HTR-8/SVneo (cell line): ENCODE measurements at places on chromosomes 3 and 15.

DNA sequence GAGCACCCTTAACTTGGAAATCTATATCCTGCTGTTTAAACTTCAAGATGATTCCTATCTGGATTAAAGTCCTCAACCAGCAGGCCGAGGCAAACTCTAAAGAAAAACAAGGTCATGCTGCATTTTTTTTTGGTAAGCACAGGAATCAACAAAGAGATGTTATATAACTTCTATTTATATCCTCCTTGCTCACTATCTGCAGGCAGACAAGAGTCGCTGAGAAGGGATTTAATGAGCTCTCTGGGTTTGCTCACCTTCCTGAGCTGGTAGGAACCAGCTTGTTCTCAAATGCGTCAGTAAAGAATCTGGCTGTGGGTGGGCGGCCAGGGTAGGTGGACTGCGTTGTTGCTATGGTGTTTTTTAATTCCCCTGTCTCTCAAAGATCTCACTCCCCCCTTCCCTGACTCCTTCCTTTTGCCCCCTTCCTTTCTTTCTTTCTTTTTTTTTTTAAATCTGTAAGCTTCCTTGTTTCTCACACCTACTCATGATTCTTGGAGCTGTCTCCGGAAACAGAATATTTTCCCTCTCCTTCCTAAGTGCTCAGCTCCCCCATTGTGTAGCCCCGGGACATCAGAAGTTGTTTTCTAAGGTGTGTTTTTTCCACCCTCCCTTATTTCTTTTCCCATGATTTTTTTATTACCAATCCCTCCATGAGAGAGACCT, 228.8 kb upstream of the BHLHE40 start:
- no peak for DNase-seq

GRCh38 chr15:44501768-44502366, 35.1 kb upstream of the EIF3J start:
- DNase-seq: peak; percentile 40

- no peak for DNase-seq
These were observed 70.7 kb downstream of the RIOX2 start for GRCh38 chr3:97901313-97902248.

DNA sequence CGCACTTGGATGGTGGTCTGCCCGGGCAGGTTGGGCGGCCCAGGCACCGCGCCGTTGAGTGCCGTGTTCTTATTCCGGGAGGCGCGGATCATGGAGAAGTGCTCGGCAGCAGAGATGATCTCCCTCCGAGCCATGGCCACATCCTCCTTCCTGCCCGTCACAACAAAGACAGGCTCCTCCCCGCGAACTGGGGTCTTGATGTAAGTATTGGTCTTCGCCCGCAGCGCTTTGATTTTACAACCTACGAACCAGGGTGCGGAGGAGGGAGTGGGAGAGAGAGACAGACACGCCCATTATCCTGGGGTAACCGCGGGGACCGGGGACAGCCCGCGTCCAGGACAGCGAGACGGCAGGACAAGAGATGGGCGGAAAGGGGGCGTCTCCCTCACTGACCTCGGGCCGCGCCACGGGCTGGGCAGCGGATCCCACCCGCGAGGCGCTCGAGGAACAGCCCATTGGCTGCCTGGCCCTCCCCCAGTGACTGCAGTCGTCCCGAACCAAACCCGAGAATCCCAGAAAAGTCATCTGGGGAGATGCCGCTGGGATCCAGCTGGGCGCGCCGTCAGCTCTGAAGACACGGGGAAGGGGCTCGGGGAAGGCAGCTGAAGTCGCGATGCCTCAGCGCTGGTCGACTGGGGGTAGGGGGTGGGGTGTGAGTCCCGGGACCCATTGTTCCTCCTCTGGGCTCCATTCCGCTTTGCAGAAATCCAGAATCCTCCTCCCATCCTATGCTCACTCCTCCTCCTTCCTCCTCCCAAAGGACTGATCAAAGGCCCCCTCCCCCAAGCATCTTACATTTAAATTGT, 1.2 kb downstream of the MEX3B start:
- DNase-seq: peak; percentile 41

- no peak for DNase-seq
These were observed 57.7 kb downstream of the CNTN4 start for GRCh38 chr3:2156244-2156847.

GRCh38 chr15:32993285-32993684, 201.2 kb downstream of the FMN1 start:
- no peak for DNase-seq

GRCh38 chr3:46538803-46539442, 27.2 kb downstream of the LRRC2 start:
- DNase-seq: no peak

- no peak for DNase-seq
These were observed 36.7 kb downstream of the CIP2A start for GRCh38 chr3:108552267-108553159.

- DNase-seq: peak; percentile 30
These were observed 72.5 kb downstream of the FOXP1 start for GRCh38 chr3:71511037-71511436.

- DNase-seq: no peak
These were observed 73.8 kb downstream of the MINAR1 start for GRCh38 chr15:79505956-79506355.

GRCh38 chr15:49656734-49657133, 35.9 kb downstream of the DTWD1 start:
- no peak for DNase-seq

- DNase-seq: no peak
These were observed 129.6 kb downstream of the NR2F2 start for GRCh38 chr15:96460106-96460505.

DNA sequence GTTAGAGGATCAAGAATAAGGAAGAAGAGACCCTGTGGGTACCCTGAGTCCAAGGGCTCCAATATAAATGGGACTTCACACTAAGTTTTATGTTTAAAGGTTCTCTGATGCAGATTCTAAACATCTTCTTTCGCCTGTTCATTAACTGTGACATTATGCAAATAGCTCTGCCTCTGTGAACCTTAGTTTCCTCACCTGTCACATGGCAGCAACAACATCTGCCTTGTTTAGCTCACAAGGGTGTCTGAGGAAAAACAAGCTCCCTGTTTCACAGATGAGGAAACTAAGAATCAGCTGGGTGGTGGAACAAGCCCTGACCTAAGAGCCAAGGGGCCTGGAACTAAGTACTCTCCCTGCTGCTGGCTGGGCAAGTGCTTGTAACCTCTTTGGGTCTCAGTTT, 40.8 kb downstream of the GOLGA6L1 start:
- DNase-seq: no peak

DNA sequence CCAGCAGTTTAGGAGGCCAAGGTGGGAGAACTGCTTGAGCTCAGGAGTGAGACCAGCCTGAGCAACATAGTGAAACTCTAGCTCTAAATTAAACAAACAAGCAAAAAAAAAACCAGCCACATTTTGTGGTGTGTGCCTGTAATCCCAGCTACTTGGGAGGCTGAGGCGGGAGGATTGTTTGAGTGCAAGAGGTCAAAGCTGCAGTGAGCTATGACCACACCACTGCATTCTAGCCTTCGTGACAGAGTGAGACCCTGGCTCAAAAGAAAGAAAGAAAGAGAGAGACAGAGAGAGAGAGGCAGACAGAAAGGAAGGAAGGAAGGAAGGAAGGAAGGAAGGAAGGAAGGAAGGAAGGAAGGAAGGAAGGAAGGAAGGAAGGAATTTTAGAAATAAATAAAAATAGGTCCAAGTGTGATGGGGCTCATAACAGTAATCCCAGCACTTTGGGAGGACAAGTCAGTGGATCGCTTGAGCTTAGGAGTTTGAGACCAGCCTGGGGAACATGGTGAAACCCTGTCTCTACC, 38.7 kb upstream of the LRIG1 start:
- DNase-seq: no peak

DNA sequence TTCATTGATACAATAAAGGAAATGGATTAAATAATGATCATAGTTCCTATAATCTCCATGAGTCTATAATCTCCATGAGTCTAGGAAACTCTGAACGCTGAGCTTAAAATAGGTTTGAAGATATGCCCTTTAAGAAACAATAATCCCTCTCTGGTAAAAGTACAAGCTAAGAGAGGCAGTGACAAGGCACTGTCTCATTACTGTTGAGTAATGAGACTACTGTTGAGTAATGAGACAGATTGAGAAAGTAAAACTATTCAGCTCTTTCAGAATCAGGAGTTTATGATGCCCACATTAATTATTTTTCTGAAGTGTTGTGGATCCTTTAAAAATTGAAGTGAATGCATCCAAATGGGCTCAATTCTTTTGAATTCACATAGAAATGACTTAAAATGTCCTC, 235.5 kb upstream of the THRB start:
- DNase-seq: no peak

GRCh38 chr3:112030901-112031300, 3.6 kb upstream of the TMPRSS7 start:
- DNase-seq: no peak

- no peak for DNase-seq
These were observed 45.3 kb downstream of the HCN4 start for GRCh38 chr15:73323374-73323955.

- DNase-seq: no peak
These were observed 155.6 kb upstream of the SLC2A2 start for GRCh38 chr3:171181907-171182690.

DNA sequence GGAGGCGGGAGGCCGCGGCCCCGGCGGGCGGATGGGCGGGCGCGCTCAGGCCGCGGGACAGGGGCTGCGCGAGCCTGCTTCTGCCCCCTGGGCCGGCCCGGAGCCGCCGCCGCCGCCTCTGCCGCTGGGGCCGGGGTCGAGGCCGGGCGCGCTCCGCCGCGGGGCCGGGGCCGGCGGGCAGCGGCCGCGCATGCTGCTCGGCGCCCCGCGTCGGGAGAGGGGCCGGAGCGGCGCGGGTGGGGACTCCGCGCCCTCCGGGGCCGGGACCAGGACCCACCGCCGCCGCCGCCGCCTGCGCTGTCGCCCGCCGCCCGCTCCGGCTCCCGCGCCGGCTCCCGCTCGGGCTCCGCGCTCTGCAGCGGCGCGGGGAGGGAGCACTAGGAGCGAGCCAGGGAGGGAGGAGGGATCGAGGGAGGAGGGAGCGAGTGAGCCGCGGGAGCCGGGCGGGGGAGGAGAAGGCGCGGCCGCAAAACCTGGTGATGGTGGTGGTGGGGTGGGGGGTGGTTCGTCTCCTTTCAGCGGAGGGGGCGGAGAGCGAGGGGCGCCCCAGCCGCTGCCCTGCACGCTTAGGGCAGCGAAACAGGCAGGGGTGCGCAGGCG, at the start of gene LINGO1:
LINGO1 (minus strand) TSS at position 379 of the 600 bp plus-strand sequence. CDS start 597 bp downstream, outside the sequence.
- DNase-seq: no peak

- no peak for DNase-seq
These were observed 12.0 kb downstream of the PTH1R start for GRCh38 chr3:46889381-46890110.

- DNase-seq: no peak
These were observed 4.1 kb downstream of the MYL3 start for GRCh38 chr3:46859001-46859710.

DNA sequence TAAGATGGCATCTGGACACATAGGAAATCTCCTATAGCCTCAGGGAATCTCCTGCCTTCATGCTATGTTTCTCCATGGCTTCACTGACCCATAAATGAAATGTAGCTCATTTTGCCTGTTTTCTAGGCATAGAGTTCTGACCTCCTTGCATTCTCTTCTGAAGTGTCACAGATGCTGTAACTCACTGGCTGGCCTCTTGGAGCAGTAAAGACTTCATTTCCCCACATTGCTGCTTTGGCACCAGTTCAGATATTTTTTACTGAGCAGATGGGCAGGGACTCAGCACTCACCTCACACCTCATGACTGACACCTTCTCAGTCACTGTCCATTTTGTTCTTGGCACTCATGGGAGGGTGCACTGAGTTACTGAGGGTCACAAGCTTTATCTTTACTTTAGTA, 286.7 kb upstream of the TGFBR2 start:
- DNase-seq: peak; percentile 32

- DNase-seq: no peak
These were observed 79.8 kb downstream of the RBPMS2 start for GRCh38 chr15:64695561-64695992.

- no peak for DNase-seq
These were observed 94.3 kb upstream of the CBLB start for GRCh38 chr3:105963161-105963560.

GRCh38 chr15:92417716-92418115, 24.0 kb downstream of the ST8SIA2 start:
- no peak for DNase-seq

- DNase-seq: no peak
These were observed 27.9 kb upstream of the SFMBT1 start for GRCh38 chr3:53073553-53074365.

DNA sequence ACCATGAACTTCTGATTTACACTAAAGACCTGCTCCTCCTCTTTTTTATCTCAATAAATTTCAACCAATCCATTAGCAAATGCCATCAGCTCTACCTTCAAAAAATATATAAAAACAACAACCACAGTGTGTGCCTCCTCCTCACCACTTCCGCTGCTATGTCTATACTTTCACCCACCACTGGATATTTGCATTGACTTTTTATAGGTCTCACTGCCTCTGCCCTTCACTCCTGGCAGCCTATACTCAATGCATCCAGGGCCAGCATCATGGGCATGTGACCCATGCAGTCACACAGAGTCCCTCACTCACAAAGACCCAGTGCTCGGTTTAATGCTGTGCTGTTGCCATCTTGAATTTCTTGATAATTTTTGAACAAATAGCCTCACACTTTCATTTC, 53.5 kb upstream of the CCDC54 start:
- DNase-seq: no peak

DNA sequence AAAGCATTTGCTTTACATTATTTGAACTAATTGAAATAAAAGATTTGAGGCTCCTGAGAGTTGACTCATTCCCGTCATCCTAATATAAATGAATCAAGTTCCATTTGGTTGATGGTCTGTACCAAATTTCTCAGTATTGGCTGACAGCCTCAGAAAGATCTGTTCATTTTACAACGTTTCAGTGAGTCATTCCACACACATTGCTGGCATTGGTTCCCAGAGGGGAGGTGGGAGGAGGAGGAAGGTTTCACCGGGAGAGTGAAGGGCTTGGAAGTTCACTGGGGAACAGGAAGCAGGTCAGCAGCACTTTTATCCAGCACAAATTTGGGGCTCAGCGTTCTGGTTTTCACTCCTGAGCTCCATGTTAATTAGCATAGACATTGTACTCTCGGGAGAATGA, 176.7 kb upstream of the CADPS start:
- DNase-seq: no peak

DNA sequence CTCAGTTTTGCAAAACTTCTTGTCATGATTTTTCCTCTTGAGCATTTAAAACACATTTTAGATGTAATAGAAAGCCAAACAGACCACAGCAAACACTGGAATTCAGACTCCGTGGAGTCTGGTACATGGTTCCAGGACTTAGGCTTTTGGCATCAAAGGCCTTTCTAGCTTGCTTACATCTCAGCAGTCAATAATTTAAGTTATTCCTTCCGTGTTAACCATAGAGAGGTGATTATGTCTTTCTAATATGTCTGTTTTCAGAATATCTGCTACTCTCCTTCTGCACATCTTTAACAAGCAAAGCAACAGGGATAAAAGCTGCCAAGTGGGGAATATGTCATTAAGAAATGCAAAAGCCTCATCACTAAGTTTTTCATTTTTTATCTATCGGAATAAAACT, 171.7 kb upstream of the CRBN start:
- DNase-seq: no peak

- DNase-seq: no peak
These were observed 170.0 kb downstream of the NR2F2 start for GRCh38 chr15:96500508-96500907.
